Urothelium cell line (cell line): ENCODE measurements at places on chromosomes 12 and 14.

GRCh38 chr12:3178671-3179313 lies 101.6 kb downstream of the TSPAN9 start:
- DNase-seq, result peak; percentile 56

GRCh38 chr12:81181691-81182090 lies 103.8 kb downstream of the ACSS3 start:
- DNase-seq, result no peak

DNA sequence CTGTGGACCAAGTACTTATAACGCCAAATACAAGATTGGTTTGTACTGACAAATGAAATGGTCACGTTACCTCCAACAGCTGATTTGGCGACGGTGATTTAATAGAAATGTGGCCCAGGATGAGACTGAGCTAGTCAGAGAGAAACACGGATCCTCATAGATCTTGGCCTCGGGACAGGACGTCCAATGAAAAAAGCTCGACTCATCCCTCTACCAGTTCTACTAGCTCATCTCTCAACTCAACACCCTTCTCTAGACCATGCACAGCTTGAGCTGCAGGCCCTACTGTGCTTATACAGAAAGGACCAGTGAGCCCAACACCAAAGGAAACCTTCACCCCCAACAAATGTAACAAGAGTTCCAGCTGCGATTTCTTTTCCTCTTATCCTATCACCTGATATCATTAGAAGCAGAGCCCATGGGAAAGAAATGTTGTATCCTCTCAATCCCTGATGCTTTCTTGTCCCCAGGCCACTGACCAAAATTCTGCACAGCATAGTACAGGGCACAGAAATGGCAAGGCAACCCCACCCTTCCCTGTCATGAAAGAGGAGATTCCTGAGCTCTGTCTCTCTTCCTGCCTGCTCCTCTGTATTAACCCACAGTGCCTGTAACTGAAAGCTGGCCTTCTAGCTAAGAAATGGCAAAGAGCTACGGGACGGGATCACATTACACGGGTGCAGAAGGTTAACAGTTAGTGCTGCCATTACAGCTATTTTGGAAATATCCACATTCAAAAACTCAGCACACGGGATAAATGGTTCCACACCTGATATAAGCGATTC lies 39.2 kb downstream of the DICER1 start:
- DNase-seq, result no peak

GRCh38 chr14:22811722-22812121 lies 3.5 kb downstream of the SLC7A7 start:
- no peak for DNase-seq

DNA sequence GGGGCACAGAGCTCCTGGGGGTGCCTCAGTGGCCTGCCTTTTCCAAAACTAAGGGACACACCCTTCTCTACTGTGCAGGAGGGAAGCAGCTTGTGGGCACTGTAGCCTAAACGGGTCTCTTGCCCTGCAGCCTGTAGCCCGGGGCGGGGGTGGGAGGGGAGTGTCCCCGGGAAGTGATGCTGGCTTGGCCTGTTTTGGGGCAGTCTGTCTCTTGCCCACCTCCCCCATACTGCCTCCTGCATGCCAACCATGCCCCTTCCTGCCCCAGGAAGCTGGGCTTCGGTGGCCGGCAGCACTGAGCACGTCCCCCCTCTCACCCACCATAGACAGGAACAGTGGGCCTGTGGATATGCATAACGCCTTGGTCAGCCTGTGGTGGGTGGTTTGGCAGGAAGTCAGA lies 43.4 kb downstream of the PRIMA1 start:
- no peak for DNase-seq
